ENCODE measurements at places on chromosomes 4 and X.

GRCh38 chr4:153233761-153234371 lies 29.6 kb downstream of the TRIM2 start:
- no peak for DNase-seq

GRCh38 chrX:46627062-46627461 lies 53.5 kb downstream of the CHST7 start:
- DNase-seq, result no peak

- no peak for DNase-seq
These were observed 105.2 kb upstream of the MAB21L2 start for GRCh38 chr4:150476776-150477175.

DNA sequence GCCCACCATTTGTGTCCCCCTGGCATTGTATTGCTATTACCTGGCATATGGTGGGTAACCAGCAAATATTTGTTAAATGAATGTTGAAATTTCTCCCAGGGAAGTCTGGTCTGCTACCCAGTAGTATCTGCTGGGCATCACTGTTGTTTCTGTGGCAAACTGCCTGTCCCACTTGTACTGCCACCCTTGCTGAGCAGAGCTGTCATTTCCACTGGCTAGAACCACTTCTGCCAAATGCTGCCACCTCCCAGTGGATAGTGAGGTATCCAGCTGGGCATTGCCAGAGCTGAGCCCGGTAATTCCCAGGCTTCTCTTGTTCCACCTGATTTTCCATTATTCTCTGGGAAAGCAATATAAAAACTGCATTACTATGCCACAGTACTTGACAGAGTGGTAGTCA lies 186.7 kb upstream of the NOCT start:
- DNase-seq, result no peak

DNA sequence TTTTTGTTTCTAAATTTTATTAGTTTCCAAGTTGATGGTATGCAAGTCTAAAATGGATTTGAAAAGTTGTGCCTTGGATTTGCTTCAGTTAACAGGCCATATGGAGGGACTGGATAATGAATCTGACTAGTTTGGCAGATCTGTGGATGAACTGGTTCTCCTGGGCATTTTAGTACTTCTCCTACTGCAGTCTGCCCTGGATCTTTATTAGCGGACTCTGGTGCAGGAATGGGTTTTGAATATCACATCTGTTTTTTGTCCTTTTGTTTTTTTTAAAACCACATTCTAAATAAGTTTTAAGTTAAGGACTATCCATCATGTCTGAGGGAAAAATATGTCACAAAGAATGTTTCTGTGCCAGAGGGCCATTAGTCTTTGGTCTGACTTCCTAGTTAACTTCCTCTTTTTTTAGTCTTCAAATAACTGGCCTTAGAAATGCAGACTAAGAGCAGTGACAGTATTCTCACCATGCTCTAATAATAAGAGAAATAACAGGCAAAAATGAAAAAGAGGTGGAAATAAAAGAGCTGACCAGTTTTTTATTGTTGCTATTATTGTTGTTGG lies 13.9 kb upstream of the DCK start:
- no peak for DNase-seq

DNA sequence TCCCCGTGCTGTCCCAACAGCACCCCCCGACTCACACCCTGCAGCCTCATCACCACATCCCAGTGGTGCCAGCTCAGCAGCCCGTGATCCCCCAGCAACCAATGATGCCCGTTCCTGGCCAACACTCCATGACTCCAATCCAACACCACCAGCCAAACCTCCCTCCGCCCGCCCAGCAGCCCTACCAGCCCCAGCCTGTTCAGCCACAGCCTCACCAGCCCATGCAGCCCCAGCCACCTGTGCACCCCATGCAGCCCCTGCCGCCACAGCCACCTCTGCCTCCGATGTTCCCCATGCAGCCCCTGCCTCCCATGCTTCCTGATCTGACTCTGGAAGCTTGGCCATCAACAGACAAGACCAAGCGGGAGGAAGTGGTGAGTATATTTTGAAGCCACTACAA lies 5.4 kb downstream of the AMELX start:
- DNase-seq, result no peak

Measured in activated T-cell treated with anti-CD3 and anti-CD28 coated beads for 4 hours (primary cell).